ENCODE measurements at places on chromosomes 4 and X. TPM values are rescaled to one million over a fixed set of nuclear protein-coding genes. Genes with fewer than 3 reads are reported as not detected.

The ZNF732 gene
- not detected for total RNA-seq

DNA sequence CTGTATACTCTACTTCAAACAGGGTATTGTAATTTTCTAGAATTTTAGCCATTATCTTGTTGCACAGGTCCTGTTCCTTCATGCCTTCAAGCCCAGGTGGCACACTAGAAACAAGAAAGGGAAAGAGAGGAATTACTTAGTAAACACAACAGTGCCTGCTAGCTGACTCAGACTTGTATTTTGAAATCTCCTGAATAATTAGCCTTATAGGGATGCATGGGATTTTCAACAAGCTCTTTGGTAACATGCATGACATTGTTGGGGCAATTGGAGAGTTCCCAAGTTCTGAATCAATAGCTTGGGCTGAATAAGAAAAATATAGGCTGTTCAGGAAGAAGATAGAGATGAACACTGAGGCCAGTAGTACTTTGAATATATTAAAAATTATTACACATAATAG, 118.8 kb downstream of the FAM13A start:
- no peak overlapping the region for H3K4me3 ChIP-seq
- no peak for DNase-seq
- H3K36me3 ChIP-seq, result no peaks in the 10 kb centered on the region
- no peaks in the 10 kb centered on the region for H3K4me1 ChIP-seq
- H3K27ac ChIP-seq, result no peak overlapping the region
- H3K27me3 ChIP-seq, result no peaks in the 10 kb centered on the region

The TBC1D8B gene
- 8.4 TPM for total RNA-seq

DNA sequence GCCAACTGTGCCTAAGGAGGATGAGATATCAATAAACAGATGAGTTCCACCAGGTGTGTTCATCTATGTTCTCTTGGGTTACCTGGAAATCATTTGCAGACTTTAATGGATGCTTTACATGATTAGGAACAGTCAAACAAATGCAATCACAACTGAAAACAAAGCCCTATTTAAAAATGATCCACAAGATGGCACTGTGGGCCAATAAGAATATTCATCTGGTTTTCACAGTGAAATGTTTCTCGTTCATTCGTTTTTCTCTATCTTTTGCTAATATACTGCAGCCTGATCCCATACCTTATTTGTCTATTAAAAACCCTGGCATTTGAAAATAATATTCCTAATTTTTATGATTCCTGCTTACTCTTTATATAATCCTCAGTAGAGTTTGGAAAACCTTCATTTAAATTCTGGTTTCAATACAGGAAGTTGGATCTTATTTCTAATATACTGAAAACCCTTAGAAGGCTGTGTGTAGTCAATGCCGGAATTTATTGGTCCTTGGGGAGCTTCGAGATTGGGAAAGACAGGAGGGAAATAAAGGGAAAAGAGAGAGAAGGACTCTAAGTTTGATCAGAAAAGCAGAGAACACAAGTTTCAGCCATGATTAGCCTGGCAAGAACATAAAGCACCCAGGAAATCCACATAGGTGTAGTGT, 63.8 kb upstream of the TAPT1 start:
- peak; percentile 25 for DNase-seq
- H3K36me3 ChIP-seq, result no peaks in the 10 kb centered on the region
- no peak overlapping the region for H3K4me3 ChIP-seq
- H3K27ac ChIP-seq, result no peak overlapping the region
- no peaks in the 10 kb centered on the region for H3K27me3 ChIP-seq

DNA sequence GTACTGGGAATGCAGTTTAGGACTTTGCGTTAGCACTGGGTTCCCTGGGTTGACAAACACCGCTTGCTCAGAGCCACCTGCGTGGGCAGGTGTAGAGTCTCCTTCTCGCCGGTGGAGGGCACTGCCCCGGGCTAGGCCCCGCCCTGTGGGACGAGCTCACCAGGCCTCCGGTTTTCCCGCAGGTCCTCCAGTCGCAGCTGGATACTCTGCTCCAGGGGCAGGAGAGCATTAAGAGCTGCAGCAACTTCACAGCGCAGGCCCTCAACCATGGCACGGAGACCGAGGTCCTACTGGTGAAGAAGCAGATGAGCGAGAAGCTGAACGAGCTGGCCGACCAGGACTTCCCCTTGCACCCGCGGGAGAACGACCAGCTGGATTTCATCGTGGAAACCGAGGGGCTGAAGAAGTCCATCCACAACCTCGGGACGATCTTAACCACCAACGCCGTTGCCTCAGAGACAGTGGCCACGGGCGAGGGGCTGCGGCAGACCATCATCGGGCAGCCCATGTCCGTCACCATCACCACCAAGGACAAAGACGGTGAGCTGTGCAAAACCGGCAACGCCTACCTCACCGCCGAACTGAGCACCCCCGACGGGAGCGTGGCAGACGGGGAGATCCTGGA, 49.2 kb upstream of the MND1 start:
- no peaks in the 10 kb centered on the region for H3K36me3 ChIP-seq
- no peak overlapping the region for H3K27ac ChIP-seq
- DNase-seq, result no peak
- no peaks in the 10 kb centered on the region for H3K27me3 ChIP-seq
- H3K4me1 ChIP-seq, result no peaks in the 10 kb centered on the region
- no peak overlapping the region for H3K4me3 ChIP-seq

GRCh38 chr4:141371206-141371605, 150.5 kb downstream of the ZNF330 start:
- H3K36me3 ChIP-seq, result no peaks in the 10 kb centered on the region
- no peak overlapping the region for H3K27ac ChIP-seq
- H3K27me3 ChIP-seq, result no peaks in the 10 kb centered on the region
- no peak overlapping the region for H3K4me3 ChIP-seq
- no peak for DNase-seq

DNA sequence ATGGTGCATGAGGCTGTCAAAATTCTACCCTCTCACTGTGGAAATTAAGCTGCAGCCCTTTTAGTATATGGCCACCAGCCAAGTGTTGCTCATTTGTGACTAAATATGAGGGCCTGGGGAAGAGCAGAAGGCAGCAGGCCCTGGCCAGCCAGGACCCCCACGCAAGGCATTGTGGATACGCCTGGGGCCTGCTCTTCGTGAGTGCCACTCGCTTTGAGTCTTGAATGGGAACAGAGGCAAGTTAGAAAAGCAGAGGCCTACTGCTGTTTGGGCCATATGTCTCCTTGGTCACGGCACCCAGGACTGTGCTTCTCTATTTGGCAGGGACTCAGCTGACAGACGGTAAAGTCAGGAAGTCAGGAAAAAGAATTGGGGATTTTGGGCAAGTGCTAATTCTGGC, 10.9 kb downstream of the RTL5 start:
- H3K27me3 ChIP-seq, result peaks cover 2% of the 10 kb centered on the region
- H3K4me3 ChIP-seq, result no peak overlapping the region
- peaks cover 39% of the 10 kb centered on the region for H3K4me1 ChIP-seq
- H3K27ac ChIP-seq, result no peak overlapping the region
- H3K36me3 ChIP-seq, result no peaks in the 10 kb centered on the region

DNA sequence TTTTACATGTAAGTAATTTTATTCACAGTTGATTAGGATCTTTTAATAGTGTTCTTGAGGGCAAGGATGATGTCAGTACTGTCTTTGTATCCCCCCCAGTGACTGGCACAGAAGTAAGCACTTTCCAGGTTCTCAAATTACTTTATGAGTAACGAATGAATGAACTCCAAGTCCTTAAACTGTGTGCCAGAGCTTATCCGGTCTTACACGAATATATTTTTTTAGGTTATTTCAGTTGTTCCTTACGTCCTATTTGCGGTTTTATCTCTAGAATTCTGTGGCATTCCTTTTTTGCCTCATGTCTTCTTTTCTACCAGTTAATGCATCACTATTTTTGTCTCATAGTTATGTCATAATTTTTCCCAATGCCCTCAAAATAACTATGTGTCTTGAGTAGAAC, 106.9 kb upstream of the MID1IP1 start:
- no peaks in the 10 kb centered on the region for H3K4me1 ChIP-seq
- no peaks in the 10 kb centered on the region for H3K36me3 ChIP-seq
- no peak overlapping the region for H3K27ac ChIP-seq
- H3K27me3 ChIP-seq, result no peaks in the 10 kb centered on the region
- no peak overlapping the region for H3K4me3 ChIP-seq
- no peak for DNase-seq

DNA sequence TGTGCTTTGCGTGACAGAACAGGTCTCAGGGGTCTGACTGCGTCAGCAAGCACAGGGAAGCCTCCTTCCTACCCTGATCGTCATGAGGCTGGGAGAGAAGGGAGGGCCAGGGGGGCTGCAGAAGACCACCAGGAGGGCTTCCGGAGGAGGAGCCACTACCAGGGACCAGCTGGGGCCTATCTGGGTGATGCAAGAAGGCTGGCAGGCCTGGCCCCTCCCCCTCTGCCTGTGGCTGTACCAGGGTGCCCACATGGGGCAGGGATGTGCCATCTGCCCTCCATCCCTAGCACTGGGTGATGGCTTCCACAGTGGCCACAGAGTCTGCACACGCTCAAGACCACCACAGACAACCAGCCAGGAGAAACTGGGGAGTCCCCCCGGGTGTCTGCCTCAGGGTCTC, 116.4 kb upstream of the NKX1-1 start:
- no peak overlapping the region for H3K27ac ChIP-seq
- H3K4me3 ChIP-seq, result no peak overlapping the region
- DNase-seq, result no peak
- H3K36me3 ChIP-seq, result no peaks in the 10 kb centered on the region

The SYP gene
- total RNA-seq, result 1.2 TPM

DNA sequence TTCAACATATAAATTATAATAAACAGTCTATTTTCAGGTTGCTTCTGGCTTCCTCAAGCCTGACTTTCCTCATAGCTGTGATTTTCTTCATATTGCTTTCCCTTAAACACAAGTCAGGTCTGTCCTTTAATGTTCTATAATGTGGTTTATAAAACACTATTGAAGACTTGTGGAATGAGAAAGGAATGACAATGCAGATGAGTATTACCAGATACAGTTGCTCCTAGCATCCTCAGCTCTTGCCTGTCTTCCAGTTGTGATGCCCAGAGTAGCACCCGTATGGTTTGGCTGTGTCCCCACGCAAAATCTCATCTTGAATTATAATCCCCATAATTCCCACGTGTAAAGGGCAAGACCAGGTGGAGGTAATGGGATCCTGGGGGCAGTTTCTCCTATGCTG, 265.7 kb upstream of the BOD1L1 start:
- H3K4me1 ChIP-seq, result no peaks in the 10 kb centered on the region
- H3K27me3 ChIP-seq, result no peaks in the 10 kb centered on the region
- no peaks in the 10 kb centered on the region for H3K36me3 ChIP-seq
- DNase-seq, result no peak
- no peak overlapping the region for H3K4me3 ChIP-seq

DNA sequence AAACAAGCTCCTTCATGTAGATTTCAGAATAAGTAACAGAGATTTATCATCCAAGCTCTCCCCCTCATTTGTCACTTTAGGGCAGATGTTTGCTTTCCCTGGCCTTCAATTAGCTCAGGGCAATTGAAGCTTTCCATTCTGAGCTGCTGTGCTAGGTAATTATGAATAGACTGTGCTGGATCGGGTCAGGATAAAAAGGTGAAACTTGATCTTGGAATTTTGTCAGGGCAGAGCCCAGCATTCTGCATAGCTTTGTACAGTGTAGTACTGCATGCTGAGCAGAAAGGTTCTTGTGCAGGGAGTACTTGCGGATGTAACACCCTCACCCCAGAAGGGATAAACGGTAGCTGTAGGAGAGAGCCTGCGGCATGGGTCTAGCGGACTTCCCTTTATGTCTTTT, 64.0 kb upstream of the CLDN34 start:
- no peaks in the 10 kb centered on the region for H3K36me3 ChIP-seq
- no peak overlapping the region for H3K27ac ChIP-seq
- H3K4me3 ChIP-seq, result no peak overlapping the region
- H3K27me3 ChIP-seq, result no peaks in the 10 kb centered on the region

DNA sequence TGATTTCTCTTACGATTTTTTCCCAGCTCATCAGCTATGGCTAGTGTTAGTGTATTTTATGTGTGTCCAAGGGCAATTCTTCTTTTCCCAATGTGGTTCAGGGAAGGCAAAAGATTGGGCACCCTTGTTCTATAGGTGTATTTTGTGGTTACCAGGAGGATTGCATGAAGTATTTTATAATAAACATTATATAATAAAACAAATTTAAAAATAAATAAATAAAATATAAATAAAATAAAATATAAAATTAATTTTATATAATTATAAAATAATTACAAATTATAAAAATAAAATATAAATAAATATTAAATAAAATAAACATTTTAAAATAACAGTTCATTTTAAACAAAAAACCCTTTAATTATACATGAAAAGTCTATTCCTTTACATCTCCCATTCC, 35.6 kb upstream of the UGT2B10 start:
- H3K36me3 ChIP-seq, result no peaks in the 10 kb centered on the region
- H3K27me3 ChIP-seq, result no peaks in the 10 kb centered on the region
- no peak overlapping the region for H3K4me3 ChIP-seq
- no peak overlapping the region for H3K27ac ChIP-seq

- DNase-seq, result no peak
- no peaks in the 10 kb centered on the region for H3K4me1 ChIP-seq
- no peak overlapping the region for H3K27ac ChIP-seq
- H3K27me3 ChIP-seq, result no peaks in the 10 kb centered on the region
These were observed 10.8 kb upstream of the PJA1 start for GRCh38 chrX:69176053-69176452.

- no peaks in the 10 kb centered on the region for H3K4me1 ChIP-seq
- no peaks in the 10 kb centered on the region for H3K36me3 ChIP-seq
These were observed 114.6 kb downstream of the ARHGAP10 start for GRCh38 chr4:147846318-147847155.

The ZCCHC18 gene
- total RNA-seq, result 16.9 TPM

DNA sequence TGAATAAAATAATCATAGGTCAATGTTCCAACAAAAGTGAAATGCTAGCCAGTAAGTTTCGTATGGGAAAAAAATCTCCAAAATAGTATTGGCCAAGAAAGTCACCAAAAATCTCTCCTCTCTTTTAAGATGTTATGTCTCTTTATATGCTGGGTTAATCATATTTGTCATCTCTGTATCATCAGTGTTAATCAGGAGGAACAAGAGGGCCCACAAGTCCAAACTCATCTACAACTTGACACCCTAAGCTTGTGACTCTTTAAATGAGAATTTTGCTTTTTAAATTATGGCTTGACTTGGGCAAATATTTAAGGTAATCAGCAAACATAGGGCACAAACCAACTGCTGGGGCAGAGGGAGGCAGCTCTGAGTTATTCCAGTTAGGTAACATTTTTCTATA, 75.5 kb downstream of the AMMECR1 start:
- no peaks in the 10 kb centered on the region for H3K36me3 ChIP-seq
- no peak overlapping the region for H3K4me3 ChIP-seq
- no peaks in the 10 kb centered on the region for H3K27me3 ChIP-seq
- H3K4me1 ChIP-seq, result no peaks in the 10 kb centered on the region

The ETDB gene
- total RNA-seq, result not detected

DNA sequence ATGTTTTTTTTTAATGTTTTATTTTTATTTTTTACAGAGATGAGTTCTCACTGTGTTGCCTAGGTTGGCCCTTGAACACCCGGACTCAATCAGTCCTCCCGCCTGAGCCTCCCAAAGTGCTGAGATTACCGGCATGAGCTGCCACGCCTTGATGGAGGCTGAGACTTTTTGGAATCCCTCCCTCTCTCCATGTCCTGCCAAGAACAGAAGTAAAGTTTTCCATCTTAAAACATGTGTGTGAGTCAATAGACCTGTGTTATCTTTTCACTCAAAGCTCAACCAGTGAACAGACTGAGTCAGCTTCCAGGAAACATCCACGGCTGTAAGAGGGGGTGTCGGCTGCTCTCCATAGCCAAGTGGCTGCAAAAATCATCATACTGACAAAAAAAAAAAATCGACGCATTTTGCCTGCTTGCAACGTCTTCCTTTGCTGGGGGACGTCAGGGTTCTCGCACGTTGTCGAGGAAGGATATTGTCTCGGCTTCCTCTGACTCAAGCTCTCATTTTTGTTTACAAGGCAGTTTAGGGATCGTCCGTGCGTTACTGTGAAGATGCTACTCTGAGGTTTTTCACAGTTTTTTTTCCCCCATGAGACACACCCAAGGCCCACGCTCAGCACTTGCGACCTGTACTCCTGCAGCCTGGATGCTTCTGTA, 10.0 kb upstream of the ASMTL start:
- H3K4me1 ChIP-seq, result peaks cover 40% of the 10 kb centered on the region
- no peaks in the 10 kb centered on the region for H3K27me3 ChIP-seq
- no peak overlapping the region for H3K27ac ChIP-seq
- H3K36me3 ChIP-seq, result no peaks in the 10 kb centered on the region
